ENCODE measurements at places on chromosomes 2 and 18.

DNA sequence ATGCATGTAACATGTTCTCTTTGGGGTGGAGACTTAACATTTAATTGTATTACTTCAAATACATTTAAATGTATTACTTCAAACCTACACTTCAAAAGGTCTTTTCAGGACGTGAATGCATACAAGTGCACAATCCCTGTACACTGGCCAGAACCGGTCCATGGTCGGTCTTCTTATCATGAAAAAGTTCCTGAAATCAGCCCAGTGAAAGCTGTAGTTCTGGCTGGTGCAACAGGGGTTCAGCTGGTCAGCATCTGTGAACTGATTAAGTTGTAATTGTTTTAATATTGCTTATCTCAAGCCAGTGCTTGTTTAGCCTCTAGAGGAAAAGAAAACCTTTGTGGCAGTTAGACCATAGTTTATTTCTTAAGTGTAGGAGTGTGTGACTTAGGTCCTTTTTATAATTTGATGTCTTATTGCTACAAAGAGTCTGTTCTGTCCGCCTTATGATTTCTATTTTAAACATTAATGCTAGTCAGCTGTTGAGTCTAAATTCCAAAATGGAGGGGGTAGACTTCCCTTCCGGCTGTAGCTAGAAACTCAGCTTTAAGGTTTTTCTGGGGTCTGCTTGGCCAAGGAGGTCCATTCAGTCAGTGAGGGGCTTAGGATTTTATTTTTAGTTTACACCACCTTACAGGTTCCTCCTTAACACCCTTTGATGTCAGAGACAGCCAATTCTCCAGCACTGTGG, 768 bp upstream of the CYBRD1 start:
- DNase-seq, result no peak

DNA sequence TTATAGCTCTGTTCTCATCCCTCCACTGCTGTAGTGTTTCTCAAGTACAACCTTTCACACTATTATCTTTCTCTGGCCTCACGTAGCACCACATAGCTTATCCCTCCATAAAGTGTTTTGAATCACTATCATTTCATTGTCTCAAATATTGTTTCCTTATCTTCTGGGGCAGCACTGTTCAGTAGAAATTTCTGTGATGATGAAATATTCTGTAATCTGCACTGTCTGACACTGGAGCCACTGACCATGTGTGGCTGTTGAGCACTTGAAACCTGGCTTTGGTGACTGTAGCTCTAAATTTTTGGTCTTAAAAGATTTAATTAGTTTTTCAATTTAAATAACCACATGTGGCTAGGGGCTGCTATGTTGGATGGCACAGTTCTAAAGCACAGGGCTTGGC, 78.9 kb downstream of the CPS1 start:
- DNase-seq, result no peak

GRCh38 chr2:28835781-28836180, 25.1 kb downstream of the SPDYA start:
- DNase-seq, result no peak

DNA sequence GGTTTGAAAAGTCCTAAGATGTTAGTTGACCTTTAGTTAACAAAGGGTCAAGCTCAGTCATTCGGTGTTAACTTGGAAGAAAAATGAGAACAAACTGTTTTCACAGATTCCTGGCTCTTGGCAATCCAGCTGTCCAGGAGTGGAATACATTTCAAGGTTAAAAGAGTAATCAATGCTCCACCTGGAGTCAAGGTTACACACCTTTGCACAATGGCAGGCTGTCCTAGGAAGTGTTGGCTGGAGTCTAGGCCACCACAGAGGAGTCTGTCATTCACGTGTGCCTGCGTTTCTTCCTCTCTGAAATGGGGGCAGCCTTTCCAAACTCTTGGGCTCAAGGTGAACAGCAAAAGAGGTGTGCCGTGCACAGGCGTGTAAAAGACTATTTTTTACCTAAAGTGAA, 6.3 kb upstream of the ID2 start:
- no peak for DNase-seq

GRCh38 chr2:161039071-161039470, 121.2 kb upstream of the TANK start:
- no peak for DNase-seq

- no peak for DNase-seq
These were observed 340.4 kb upstream of the MMADHC start for GRCh38 chr2:149928011-149928410.

DNA sequence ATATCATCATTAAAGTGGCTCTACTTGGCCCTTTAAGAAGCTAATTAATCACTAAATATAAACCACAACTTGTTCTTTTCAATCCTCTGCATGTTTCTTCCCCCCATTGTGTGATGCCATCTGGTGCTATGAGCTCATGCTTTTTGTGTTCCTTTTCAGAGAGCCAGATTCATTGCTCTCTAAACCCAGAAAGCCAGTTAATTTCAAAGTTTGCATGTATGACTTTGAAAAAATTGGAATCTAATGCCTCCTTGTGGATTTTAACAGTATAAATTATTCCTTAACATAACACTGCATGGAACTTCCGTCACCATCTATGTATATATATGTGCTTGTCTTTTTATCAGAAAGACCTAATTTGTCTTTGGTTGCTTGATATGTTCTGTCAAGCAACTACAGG, 31.1 kb downstream of the TMEM178A start:
- DNase-seq, result no peak

- no peak for DNase-seq
These were observed 118.3 kb downstream of the MAP3K20 start for GRCh38 chr2:173193925-173194324.

GRCh38 chr18:34707670-34708069, 2.4 kb upstream of the DTNA start:
- DNase-seq, result peak; percentile 36

GRCh38 chr2:25424426-25425028, 82.8 kb upstream of the DNMT3A start:
- DNase-seq, result no peak

GRCh38 chr18:7754725-7755181, 187.6 kb downstream of the PTPRM start:
- DNase-seq, result no peak

GRCh38 chr2:242012956-242013764, 143.6 kb downstream of the RTP5 start:
- DNase-seq, result no peak

- DNase-seq, result no peak
These were observed 21.6 kb upstream of the PDIA6 start for GRCh38 chr2:10834068-10834655.

DNA sequence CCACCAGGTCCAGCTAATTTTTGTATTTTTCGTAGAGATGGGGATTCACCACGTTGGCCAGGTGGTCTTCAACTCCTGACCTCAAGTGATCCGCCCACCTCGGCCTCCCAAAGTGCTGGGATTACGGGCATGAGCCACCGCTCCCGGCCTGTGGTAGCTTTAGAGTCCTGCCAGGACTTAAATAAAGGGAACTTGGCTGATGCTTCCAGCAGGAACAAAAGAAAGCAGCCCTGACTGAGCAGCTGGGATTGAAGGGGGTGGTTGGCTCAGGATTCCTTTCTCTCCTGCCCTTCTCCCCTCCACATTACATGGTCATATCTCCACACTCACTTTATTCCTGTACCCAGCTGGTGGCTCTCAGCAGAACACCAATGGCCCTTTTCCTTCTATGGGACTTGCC, 20.0 kb downstream of the EFHD1 start:
- no peak for DNase-seq

GRCh38 chr2:30706534-30707303, 100.5 kb downstream of the CAPN13 start:
- DNase-seq, result peak; percentile 54

- DNase-seq, result no peak
These were observed 114.3 kb downstream of the GCA start for GRCh38 chr2:162458240-162458639.

DNA sequence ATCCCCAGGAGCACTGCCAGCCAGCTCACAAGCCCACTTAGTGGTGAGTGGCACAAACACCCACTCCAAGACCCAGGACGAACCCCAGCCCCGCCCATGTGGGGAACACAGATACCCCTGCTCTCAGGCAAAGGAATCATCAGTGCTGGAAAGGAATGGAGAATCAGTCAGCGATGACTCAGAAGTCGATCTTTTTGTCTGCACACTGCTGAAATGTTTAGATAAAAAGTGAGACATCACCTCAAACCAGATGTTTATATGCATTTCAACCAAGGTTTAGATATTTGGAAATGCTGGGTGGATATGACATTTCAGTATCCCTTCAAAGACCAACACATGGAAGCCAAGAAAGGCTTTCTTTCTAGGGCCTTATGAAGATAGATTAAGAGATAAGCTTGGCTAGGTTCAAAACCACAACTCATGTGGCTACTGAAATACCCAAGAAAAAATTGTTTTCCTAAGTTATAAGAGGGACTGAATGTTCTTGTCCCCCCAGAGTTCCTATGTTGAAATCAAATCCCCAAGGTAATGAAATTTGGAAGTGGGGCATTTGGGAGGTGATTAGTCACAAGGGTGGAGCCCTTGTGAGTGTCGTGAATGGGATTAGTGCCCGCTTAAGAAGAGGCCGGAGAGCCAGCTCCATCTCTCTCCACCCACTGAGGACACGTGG, 43.7 kb downstream of the POU3F3 start:
- no peak for DNase-seq

DNA sequence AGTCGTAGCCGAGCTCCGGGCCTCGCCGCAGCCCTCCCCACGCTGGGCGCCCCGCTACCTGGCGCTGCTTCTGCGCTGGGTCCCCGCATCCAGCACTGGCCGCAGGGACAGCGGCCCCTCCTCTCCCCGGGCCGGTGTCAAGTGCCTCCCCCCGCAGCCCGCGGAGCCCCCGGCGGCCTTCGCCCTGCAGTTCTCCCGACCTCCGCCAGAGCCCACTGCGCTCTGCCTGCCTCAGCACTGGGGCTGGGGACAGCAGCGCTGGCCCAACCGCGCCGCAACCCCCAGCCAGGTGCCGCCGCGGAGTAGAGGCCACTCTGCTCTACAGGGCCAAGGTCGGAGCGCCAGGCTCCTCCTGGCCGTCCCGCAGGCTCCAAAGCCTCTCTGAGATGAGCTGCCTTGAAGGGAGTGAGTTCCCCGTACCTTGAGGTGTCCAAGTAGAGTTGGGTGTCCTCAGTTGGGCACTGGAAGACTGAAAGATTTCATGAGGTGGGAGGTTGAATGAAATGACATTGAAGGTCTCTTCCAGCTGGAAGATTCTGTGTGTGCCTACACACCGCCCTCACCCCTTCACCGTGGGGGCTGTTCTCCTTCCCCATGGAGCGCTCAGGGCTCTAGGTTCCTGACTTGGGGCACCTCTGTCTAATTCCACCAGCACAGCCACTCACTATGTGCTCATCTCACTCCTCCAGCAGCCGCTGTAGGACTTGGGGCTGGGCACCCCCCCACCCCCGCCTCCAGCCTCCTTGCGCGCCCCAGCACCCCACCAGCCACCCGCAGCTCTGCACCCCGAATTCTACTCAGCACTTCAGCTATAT, 854 bp upstream of the DNMT3A start:
- peak; percentile 82 for DNase-seq

DNA sequence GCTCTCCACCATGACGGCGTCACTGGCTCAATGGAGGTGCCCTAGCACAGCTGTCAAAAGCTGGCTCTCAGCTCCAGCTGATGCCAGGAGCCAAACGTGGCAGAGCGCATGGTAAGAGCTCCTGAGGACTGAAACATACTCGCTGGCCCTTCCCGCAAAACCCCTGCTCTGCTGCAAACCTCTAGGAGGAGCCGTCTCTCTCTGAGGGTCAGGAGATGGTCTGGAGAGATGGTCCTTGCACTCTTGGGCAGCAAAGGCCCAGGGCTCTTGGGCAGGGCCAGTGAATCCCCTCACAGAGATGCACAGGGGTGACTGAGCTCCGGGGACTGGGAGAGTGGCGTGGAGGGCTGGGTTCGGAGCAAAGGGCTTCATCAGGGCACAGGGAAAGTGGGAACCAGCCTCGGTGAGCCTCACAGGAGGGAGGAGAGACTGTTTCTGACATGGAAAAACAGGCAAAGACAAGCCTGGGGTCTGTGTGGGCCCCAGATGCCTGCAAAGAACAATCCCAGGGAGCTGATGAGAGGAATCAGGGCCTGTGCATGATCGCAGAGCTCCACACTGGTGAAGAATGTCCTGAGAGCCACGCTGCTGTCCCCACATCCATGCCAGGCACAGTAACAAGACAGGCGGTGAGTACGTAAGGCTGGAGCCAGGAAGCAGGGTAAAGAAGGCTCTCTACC, 17.2 kb downstream of the SNORC start:
- no peak for DNase-seq

DNA sequence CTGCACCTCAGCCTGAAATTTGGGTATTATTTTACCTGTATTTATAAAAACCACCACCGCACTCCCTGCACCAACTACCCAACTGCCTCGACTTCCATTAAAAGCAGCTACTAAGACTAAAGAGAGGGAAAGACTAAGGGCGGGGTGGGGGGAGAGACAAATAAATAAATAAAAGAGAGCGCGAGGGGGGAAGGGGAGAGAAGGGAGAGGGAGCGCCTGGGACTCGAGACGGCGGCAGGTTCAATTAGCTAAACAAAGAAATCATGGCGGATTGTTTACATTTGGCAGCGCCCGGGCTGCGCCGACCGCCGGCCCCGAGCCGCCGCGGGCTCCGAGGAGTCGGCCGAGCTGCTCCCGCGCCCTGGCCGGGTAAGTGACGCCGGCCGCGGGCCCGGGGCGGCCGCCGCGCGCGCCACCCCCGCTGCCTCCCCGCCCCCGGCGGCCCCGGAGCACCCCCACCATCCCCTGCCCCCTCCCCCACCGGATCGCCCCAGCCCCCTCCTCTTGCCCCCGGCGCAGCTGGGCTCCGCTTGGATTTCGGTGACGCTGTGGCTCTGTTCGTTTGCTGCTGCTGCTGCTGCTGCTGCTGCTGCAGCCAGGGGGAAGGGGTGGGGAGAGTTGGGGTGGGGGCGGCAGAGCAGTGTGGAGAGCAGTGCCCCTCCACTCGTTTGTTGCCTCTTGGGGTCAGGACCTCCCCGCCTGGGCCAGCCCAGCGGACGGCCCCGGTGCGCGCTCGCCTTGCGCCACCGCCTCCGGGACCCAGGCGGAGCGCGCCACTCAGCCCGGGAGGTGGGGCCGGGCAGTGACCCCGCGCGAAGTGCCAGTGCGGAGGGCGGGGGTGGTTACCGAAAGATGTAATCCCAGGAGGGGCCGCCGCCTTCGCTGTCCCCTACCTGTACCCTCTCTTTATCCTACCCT, 187.2 kb upstream of the FANCL start:
- peak; percentile 33 for DNase-seq

DNA sequence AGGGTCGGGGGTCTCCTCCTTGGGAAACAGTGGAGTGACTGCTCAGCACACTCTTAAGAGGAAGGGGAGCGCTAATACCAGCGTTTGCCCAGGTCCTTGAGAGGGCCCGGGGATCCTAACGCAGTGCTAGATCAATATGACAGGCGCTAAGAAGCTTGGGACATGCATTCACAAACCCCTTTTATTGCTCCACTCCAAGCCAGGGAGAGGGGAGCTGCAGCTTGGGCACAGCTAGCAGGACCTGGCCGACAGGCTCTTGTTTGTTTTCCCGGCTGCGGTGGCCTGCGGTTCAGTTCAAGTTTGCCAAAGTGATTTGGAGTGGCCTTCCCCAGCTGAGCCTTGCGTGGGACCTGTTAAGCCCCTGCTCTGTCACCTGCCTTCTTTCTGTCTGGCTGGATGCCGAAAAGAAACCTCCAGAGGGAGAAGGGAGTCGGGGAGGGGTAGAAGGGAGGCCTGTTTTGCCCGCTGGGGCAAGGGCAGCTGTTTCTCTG, 152.1 kb downstream of the GLI2 start:
- peak; percentile 4 for DNase-seq

- no peak for DNase-seq
These were observed 36.8 kb downstream of the ST8SIA5 start for GRCh38 chr18:46720092-46720491.

- no peak for DNase-seq
These were observed 141.7 kb downstream of the NDUFA10 start for GRCh38 chr2:239883326-239884050.

GRCh38 chr2:127818794-127819425, 7.9 kb upstream of the WDR33 start:
- DNase-seq, result no peak

GRCh38 chr18:48108136-48108535, 177.7 kb upstream of the SMAD2 start:
- no peak for DNase-seq
